Fibroblast of skin of right biceps (primary cell): ENCODE measurements at places on chromosomes 6 and 20.

- DNase-seq: peak; percentile 61
These were observed 39.2 kb downstream of the PLAGL2 start for GRCh38 chr20:32168184-32168910.

- DNase-seq: peak; percentile 61
These were observed 16.6 kb downstream of the CRYBG1 start for GRCh38 chr6:106377061-106377540.

- DNase-seq: peak; percentile 75
These were observed 102.9 kb downstream of the SLX4IP start for GRCh38 chr20:10537850-10538480.

DNA sequence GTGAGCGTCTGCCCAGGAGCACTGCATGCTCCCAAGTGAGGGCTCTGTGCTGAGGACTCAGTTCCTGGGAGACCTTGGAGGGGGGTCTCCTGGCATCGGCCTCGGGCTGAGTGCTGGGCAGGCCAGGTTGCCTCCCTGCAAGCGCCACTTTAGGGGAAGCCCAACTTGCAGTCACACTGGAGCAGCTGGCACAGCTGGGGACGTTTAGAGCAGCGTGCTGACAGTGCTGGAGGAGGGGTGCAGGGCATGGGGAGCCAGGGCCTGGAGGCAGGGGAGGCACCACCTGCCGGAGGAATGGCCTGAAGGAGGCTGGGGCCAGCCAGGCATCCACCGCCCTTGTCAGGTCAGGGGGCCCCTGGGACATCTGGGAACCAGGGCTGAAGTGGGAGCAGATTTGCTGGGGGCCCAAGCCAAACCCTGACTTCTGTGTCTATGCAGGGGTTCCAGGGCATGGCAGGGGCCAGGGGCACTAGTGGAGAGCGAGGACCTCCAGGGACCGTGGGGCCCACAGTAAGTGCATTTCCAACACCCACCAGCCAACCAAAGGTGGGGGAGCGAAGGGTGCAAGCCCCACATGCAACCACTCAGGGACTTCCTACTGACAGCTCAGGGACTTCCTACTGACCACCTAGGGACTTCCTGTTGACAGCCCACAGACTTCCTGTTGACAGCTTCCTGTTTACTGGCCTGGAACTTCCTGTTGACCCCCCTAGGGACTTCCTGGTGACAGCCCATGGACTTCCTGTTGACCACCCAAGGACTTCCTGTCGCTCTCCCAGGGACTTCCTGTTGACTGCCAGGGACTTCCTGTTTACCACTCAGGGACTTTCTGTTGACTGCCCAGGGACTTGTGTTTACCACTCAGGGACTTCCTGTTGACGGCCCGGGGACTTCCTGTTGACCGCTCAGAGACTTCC lies 33.6 kb downstream of the COL20A1 start:
- no peak for DNase-seq

GRCh38 chr6:68313911-68314310 lies 321.2 kb upstream of the ADGRB3 start:
- DNase-seq: peak; percentile 16

- DNase-seq: no peak
These were observed 51.7 kb downstream of the MYH7B start for GRCh38 chr20:35007413-35007812.

DNA sequence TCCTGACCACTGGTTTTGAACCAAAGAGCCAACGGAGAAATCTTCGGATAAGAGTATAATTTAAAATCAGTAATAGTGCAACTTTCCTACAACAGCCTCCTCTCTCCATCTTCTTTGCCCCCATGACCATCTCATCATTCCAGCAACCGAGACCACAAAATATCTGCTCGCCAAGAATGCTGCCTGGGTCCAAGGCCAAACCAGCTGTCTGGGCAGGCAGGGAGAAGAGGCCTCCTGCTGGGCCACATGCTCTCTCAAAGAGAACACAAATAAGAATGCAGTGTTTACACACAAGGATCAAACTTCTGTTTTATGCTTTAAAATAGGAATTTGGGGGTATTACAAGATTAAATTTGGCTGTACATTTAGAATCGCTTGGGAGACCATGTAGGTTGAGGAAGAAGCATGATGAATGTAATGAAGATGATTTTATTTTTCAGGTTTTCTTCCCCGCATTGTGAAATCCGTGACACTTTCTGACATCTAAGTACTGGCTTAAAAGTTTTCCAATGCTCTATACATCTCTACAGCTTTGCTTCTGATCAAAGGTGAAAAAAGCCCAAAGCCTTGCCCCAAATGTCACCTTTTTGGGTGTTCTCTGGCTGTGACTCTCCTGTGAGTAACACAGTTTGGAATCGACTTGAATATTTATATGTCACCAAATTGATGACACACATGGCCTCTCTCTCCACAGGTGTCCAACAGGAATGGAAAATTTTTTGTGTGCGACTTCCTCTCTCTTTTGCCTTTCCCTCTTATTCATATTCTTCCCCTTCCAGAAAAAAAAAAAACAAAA lies 79.4 kb upstream of the PROKR2 start:
- no peak for DNase-seq

DNA sequence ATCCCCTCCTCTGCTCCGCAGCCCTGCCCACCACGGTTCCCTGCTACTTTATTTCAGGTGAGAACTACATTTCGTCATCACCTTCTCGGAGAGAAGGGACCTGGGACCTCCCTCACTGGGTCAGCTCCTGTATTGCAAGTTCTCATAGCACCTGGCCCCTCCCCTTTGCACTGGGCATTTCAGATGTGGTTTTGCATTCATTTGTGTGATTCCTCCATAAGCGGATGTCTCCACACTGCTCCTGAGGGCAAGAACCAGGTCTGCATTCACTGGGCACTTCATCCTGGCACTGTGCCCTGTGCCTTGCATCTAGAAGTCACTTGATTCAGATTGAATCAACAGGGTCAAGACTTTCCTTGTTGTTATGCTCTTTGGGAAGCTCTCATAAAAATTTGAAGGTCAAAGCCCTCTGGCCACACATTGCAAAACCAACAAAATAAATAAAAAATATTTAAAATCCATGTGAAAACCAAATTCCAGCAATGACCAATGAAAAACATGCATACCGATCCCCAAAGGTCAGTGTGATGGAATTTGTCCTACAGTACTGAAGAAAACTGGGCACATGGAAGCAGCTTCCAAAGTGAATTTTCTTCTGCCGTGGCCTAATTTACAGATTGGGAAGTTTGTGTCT lies 89.1 kb upstream of the F13A1 start:
- DNase-seq: no peak

DNA sequence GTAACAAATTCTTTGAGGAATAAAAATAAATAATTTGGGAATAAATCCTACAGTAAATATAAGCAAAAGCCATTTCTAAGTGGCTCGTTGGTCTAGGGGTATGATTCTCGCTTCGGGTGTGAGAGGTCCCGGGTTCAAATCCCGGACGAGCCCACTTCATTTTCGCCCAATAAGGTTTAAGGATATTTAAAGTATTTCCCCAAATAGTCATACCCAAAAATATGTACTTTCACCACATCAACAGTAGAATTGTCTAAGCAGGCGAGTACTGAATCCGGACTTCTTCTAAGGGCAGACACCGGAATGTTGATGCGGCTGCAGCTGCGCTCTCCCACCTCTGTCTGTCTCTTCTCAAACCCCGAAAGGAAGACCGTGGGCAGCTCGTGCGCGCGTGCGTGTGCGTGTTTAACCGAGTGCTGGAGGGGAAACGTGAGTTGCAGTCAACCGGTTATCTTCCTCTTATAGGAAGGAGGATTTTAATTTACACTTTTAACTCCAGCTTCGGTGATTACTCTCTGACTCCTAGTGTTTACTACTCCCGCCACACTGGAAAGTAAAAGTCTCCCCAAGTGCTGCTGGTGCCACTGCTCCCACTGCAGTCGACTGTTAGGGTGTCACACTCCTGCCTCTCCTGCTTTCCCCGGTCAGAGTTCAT lies 155.7 kb upstream of the PRSS16 start:
- DNase-seq: peak; percentile 95

- peak; percentile 93 for DNase-seq
These were observed 37.9 kb upstream of the RNF24 start for GRCh38 chr20:4053071-4053919.

- no peak for DNase-seq
These were observed 136.9 kb downstream of the PREX1 start for GRCh38 chr20:48690888-48691287.

DNA sequence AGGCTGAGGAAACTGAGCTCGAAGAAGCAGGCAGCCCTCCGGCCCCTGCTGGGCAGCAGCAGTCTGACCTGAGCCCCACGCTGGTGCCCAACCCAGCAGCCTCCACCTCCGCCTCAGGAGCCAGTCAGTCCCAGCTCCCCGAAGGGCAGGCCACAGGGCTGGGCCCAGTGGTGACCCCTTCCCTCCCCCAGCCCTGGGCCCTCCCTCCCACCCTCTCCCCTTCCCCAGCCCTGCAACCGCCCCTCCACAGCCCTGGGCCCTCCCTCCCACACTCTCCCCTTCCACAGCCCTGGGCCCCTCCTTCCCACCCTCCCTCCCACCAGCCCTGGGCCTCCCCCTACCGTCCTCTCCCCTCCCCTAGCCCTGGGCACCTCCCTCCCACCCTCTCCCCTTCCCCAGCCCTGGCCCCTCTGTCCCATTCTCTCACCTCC lies 115.0 kb downstream of the TAF4 start:
- DNase-seq: no peak

DNA sequence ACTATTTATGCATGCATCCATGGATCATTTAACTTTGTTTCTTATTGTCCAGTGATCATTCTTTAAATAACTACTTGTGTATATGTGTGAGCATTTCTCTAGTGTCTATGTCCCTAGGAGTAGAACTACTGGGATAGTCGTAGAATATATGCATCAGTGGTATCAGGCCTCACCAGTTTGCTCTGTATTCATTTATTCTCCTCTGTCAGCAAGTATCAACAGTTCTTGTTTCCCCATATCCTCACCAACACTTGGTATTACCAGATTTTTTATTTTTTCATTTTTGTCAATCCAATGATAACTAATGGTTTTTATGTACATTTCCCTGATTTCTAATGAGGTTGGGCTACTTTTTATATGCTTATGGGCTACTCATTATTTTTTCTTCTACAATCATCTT lies 27.9 kb downstream of the CTNNBL1 start:
- DNase-seq: no peak

- DNase-seq: no peak
These were observed 895.6 kb upstream of the MAP3K7 start for GRCh38 chr6:91482498-91482897.

DNA sequence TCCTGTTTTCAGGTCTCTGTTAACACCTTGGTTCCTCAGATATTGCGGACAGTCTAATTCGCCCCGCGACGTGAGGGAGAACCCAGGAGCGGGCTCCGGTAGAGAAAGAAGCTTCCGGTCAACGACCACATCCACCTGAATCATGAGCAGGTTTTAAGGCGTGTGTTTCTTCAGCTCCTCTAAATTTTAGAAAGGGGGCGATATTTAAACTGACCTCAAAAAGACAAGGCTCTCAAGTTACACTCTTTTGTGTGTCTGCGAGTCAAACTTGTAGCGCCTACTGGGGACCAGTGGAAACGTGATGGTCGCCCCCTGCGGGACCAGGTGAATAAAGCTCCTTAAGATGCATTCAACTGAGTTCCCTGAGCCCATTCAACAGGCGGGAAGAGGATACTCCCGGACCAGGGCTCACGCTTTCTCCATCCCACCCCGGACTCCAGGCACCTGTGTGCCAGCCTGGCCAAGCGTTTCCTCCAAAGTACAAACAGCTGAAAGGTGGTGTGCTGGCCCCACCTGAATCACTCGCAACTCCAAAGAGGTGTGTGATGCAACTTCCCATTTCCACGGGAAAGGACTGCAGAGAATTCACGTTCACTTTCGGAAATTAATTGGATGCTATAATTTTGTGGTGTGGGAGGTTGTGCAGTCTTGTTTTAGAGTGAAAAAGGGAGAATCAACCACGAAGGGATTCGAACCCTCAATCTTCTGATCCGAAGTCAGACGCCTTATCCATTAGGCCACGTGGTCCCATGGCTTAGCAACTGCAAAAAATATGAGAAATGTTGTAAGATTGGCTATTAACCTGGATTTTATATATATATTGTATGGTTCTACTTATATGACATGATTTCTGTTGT lies 17.0 kb downstream of the GPX5 start:
- peak; percentile 87 for DNase-seq

- DNase-seq: no peak
These were observed 40.7 kb upstream of the PBOV1 start for GRCh38 chr6:138258991-138259390.

- DNase-seq: peak; percentile 17
These were observed 97.5 kb downstream of the ZMYND8 start for GRCh38 chr20:47258745-47259695.

DNA sequence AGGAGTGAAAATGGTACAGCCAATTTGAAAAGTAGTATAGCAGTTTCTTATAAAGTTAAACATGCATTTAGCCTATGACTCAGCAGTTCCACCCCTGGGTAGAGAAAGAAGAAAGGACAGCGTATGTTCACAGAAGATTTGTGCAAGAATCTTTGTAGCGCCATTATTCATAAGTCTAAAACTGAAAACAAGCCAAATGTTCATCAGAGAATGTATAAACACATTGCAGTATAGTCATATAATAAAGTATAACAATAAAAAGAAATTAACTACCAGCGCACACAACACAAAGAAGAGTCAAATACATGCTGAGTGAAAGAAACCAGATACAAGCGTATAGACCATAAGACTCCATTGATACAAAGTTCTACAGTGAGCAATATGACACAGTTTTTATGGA lies 294.0 kb downstream of the SAMD5 start:
- no peak for DNase-seq

DNA sequence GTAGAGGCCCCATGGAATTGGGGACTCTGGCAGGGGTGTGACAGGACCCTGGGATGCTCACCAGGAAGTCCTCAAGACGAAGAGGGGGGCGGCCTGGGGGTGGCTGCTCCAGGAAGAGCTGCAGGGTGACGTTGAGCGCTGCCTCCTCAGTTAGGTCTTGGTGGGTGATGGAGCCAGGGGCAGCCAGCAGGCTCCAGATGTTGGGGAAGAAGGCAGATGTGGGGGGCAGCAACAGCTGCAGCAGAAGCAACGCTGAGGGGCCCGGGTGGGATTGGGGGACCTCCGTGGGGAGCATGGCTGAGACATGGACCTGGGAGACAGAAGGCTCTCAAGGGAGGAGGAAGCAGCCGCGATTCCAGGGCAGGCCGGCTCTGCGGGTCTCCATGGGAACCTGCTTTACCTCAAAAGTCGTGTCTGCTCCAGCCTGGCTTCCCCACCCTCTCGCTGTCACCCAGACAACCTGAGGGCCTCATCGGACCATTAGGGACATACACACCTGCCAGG lies 591 bp downstream of the VWA7 start:
- DNase-seq: no peak
